Activated CD4-positive, alpha-beta T cell treated with anti-CD3 and anti-CD28 coated beads, Interleukin-2, amount 10 ng/mL, durations not matched to agents 24 days and 14 days (primary cell): ENCODE measurements at places on chromosomes 3 and 15. TPM values are rescaled to one million over a fixed set of nuclear protein-coding genes. Genes with fewer than 3 reads are reported as not detected.

DNA sequence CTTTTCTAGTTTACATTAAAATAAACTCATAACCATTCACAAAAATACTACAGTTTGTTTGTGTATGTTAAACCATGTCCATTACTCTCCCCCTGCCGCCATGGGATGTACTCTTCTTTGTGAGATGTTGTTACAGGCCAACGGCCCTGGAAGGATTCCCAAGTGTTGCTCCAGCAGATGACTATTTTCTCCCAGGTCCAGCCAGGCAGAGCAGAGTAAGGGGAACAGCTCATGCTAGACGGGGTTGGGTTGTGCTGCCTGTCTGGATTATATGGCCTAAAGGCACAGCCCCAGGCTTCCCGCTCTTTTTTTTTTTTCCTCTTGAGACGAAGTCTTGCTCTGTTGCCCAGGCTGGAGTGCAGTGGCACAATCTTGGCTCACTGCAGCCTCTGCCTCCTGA is 24.5 kb upstream of the SLCO2A1 start:
- no peak for DNase-seq

DNA sequence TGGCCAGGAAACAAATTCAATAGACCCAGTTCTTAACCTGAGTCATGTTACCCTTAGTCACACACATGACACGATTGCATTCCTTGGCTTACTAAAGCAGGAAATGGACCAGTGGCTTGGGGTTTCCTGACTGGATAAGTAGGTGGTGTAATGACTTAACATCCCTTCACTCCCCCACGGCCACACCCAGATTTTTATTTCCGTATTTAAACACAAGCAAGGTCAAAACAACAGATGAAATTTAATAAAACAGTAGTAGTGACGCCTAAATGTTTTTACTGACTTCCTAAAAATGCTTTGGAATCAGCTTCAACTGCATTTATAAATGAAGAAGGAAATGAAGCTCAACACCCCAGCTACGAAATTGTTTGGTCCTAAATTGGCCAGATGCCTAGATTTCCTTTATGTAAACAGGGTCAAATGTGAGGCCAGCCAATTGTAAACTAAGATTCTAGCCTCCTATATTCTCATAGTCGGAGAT is 324.3 kb downstream of the CHST2 start:
- peak; percentile 74 for DNase-seq

- no peak for DNase-seq
Observed at GRCh38 chr3:191094057-191094845, 104.8 kb upstream of the OSTN start.

Gene INKA1
- total RNA-seq: 1.1 and 1.4 TPM in 2 replicates

- no peak for DNase-seq
Observed at GRCh38 chr3:146390006-146390772, 79.2 kb downstream of the PLSCR2 start.

DNA sequence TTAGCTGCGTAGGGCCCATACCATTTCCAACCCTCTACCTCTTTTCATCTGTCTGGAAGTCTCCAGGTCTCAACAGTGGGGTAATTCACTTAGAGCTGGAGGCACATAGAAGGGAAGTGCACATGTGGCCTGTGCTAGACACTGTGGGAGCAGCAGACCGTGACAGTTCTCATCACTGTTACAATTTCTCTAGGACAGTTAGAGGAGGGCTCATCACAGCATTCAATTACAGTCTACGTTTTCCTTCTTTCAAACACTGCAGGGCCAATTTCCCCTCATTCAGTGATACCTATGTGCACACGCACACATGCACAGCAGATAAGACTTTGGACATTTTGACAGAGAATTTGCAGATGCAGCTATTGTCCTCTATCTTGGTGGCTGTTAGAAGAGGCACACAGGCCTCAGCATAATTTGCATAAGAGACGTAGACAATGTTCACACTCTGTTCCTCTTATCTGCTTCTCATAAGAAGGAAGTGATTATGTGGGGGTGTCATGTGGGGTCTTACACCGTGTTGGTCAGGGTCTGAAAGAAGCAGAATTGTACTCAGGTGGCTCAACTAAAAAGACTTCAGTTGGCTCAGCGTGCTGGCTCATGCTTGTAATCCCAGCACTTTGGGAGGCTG is 12.6 kb upstream of the HRG start:
- DNase-seq: no peak

- peak; percentile 87 for DNase-seq
Observed at GRCh38 chr3:172595664-172596393, 72.6 kb upstream of the TNFSF10 start.
